ENCODE measurements at places on chromosomes 11 and 22.

GRCh38 chr22:37726241-37726887 is 29.5 kb downstream of the TRIOBP start:
- DNase-seq: no peak

DNA sequence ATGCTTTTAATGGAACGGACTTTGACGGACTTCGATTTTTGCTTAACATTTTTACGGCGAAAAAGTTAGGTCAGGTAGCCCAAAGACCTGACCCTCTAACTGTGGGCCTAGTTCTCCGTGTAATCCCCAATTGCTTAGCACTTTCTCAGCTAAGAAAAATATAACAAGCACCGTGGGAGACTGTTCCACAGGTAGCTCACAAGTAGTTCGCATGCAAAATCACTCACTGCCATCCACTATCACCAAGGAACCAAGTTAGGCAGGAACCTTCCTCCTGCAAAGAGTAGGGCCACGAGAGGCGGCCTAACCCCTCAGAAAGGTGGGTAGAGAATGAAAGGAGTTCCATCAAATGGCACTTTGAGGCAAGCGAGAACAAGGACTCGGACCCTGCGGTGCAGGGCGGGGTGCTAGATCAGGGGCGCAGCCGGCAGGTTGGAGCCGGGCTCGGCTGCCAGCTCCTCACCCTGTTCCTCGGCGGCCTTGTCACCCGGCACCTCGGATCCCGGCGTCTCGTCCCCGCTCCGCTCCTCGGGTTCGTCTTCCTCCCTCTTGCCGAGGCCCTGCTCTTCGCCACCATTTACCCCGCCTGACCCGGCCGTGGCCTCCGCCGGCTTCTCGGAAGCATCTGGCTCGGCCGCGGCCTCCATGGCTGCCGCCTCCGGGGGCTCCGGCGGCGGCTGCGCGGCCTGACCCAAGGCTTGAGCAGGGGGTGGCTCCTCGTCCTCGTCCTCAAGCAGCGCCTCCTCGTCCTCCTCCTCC is 922 bp downstream of the HNRNPUL2 start:
- no peak for DNase-seq

GRCh38 chr11:8267831-8268529 is 4.3 kb upstream of the LMO1 start:
- DNase-seq: no peak

- DNase-seq: no peak
These were observed 27.8 kb downstream of the AP2A2 start for GRCh38 chr11:953512-953911.

GRCh38 chr22:35457729-35458546 is 58.0 kb downstream of the MCM5 start:
- DNase-seq: no peak

DNA sequence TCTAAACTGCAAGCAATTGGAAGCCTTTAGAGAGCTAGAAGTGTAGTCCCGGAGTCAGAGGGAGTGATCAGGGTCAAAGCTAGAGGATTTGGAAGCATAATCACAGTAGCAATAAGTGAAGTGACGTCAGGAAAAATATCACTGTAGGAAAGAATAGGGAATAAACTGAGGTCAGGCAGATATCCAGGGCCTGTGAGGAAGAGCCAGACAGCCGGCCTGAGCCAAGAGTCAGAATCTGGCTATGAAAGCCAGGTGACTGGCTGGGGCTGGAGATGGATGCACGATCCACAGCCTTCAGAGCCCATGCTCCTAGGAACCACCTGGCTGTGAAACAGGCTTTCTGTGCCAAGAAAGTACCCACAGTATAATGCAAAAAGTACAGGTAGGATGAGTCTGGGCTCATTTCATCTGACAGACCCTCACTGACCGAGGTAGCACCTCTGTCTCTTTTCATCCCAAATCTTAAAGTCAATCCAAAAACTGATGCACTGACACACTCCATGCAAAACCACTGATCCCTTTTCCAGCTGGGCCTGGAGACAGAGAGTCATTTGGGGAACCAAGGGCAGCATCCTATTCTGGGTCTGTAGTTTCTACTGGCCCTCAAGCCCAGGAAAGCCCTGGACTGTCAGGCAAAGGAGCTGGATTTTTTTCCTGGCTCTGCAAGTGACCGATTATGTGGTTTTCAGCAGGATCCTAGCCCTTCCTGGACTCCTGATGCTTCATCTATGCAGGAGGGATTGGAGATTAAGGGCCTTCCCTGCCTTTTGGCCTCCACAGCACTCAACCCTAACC is 21.3 kb downstream of the TRIM66 start:
- DNase-seq: no peak

GRCh38 chr11:88886796-88887195 is 179.0 kb downstream of the GRM5 start:
- no peak for DNase-seq

DNA sequence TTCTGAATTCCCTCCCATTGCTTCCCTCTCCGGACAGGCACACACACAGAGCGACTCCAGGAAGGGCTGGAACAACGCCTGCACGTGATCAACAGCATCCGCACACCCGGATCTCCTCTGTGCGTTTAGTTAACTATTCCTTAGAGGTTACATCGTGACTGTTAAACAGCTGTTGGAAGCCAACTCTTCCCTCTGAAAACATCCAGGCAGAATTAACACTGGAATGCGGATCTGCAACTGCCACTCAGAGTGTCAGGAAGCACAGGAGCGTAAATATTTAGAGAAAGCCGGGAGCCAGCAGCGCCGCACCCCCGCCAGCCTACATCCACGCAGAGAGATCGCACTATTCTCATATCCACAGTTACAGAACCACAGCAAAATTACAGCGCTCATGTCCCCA is 46.2 kb downstream of the SHANK2 start:
- no peak for DNase-seq

Measured in stimulated activated CD8-positive, alpha-beta memory T cell treated with anti-CD3 and anti-CD28 coated beads, Interleukin-4, amount 100 ng/mL, for 1 hour (primary cell).